Panc1 (cell line): ENCODE measurements at places on chromosomes 16 and 17. TPM values are rescaled to one million over a fixed set of nuclear protein-coding genes. Genes with fewer than 3 reads are reported as not detected.

COQ7 gene
- total RNA-seq: 39.6 TPM

ULK2 gene
- 22.8 TPM for total RNA-seq

KRT31 gene
- total RNA-seq: not detected

HEATR9 gene
- total RNA-seq: not detected

NPIPB13 gene
- 19.8 TPM for total RNA-seq

TMC6 gene
- 58.0 TPM for total RNA-seq

CDRT15 gene
- not detected for total RNA-seq

- no peak for DNase-seq
Measured at GRCh38 chr17:63496177-63496576, 19.3 kb downstream of the ACE start.

- DNase-seq: no peak
Measured at GRCh38 chr17:9406046-9406606, 169.5 kb downstream of the STX8 start.

DNA sequence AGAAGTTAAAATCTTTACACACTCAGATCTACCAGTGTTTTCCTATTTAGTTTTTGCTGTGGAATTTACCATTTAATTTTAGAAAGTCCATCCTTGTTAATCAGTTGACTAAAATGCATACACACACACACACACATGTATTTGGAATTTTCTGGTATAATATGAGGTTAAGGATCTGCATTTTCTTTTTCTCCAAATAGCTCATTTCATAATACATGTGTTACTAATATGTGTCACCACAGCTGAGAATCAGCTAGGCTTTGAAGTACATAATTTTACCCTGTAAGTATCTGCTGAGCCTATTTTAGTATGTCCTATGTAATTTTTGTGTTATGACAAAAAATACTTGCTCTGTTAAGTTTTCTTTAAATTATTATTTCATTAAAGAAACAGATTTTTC, 143.2 kb downstream of the PHKB start:
- no peak for DNase-seq

GRCh38 chr16:88560714-88561484, 9.3 kb upstream of the ZC3H18 start:
- DNase-seq: no peak

- no peak for DNase-seq
Measured at GRCh38 chr17:38715216-38715943, 10.3 kb downstream of the MLLT6 start.

- no peak for DNase-seq
Measured at GRCh38 chr17:76887802-76888201, 19.6 kb downstream of the MGAT5B start.
